ENCODE measurements at places on chromosomes 6 and 20.

GRCh38 chr6:56382416-56382940 lies 135.1 kb upstream of the COL21A1 start:
- no peak for DNase-seq

- no peak for DNase-seq
These were observed 97.4 kb upstream of the JARID2 start for GRCh38 chr6:15148356-15148946.

GRCh38 chr6:25833136-25833535 lies 1.3 kb upstream of the SLC17A1 start:
- DNase-seq, result no peak

DNA sequence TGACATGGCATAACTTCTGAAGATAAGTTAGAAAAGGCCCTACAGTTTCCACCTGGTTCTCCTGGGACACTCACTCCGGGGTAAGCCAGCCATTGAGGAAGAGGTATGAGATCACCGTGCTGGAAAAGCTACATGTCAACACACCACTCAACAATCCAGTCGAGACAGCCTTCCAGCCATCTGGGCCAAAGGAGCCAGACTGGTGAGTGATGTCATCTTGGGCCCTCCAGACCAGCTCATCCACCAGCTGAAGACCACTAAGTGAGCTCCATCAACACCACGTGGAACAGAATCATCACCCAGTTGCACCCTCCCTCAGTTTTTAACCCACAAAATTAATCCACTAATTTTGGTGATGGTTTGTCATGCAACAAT lies 32.3 kb upstream of the RSPO4 start:
- no peak for DNase-seq

DNA sequence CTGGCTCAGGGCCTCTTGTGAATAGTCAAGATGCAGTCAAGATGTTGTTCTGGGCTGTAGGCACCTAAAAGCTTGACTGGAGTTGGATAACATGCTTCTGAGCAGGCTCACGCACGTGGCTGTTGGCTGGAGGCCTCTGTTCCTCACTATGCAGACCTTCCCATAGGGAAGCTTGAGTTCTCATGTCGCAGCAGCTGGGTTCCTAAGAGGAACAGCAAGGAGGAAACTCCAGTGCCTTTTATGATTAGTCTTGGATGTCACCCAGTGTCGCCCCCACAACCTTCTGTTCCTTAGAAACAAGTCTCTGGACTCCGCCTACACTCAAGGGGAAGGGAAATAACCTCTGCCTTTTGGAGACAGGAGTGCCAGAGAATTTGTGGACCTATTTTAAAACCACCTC lies 210.7 kb downstream of the BCAS1 start:
- DNase-seq, result no peak

DNA sequence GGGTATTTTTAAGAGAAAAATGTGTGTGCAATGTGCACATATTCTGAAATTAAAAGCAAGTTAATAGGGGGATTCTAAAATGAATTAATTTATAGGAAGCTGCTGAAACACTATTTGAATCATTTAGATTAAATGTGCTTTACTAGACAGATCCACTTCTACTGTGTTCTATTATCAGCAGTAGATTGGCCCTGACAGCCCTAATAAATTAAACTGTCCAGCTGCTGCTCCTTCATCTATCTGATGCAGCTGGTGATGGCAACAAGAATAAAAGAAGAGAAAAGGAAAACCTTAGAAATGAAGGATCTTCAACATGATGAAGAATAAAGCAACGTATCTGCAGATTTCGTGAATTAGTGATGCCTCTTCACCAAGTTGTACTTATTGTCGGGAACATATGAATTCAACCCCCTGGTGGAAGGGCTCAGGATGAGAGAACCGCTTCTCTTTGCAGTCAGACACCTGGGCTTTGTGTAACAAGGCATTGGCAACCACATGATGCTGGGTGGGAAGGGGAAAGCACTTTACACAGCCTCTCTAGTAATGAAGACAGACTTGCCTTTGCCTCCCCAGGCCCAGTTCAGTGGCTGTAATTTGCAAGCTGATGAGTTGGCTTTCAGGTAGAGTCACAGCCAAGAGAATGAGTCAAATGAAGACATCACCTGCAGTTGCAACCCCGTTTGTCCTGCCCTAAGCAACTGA lies 94.4 kb downstream of the LAMP5 start:
- no peak for DNase-seq
